Right atrium auricular region (tissue), 2 donors: ENCODE measurements at places on chromosomes 16 and 17. TPM values are rescaled to one million over a fixed set of nuclear protein-coding genes. Genes with fewer than 3 reads are reported as not detected.

DNA sequence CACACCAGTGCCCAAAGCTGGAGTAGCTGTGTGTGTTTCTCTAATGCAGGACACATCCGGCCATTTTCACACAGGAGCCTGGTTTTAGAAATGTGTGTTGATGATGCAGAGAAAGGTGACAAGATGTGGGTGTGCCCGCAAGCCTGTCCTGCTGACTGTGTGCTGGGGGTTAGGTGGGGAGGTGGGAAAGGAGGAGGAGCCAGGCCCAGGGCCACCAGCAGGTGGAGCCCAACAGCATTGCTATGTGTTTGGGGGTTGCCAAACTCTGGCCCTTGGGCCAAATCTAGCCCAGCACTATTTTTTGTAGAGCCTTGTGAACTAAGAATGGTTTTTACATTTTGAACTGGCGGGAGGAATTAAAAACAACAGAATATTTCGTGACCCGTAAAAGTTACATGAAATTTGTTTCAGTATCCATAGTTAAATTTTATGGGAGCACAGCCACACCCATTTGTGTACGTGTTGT is 61.7 kb upstream of the LGALS9 start:
- no peak for DNase-seq

DNA sequence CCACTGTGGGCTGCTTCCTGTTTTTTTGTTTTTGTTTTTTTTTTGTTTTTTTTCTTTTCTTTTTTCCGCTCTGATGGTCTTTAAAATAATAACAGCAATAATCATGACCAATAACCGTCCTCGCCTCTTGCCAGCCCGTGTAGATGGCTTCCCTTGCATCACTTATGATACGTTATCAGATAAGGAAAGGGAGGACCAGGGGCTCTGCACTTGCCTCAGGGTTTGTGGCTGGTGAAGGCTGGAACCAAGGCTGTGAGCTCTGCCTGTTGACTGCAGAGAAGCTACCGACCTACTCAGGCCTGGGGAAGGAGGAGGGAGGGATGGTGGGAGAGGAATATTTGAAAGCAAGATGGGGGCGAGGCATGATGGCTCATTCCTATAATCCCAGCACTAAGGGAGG is 114.0 kb upstream of the SDK2 start:
- no peak for DNase-seq

CD300H gene
- not detected for total RNA-seq

HYDIN gene
- 1.2 TPM for total RNA-seq

CA5A gene
- total RNA-seq, result not detected

GRCh38 chr16:53358884-53359283 is 75.4 kb upstream of the RBL2 start:
- DNase-seq, result no peak

- no peak for DNase-seq
These were observed 2.2 kb upstream of the ZG16 start for GRCh38 chr16:29775742-29776408.

DNA sequence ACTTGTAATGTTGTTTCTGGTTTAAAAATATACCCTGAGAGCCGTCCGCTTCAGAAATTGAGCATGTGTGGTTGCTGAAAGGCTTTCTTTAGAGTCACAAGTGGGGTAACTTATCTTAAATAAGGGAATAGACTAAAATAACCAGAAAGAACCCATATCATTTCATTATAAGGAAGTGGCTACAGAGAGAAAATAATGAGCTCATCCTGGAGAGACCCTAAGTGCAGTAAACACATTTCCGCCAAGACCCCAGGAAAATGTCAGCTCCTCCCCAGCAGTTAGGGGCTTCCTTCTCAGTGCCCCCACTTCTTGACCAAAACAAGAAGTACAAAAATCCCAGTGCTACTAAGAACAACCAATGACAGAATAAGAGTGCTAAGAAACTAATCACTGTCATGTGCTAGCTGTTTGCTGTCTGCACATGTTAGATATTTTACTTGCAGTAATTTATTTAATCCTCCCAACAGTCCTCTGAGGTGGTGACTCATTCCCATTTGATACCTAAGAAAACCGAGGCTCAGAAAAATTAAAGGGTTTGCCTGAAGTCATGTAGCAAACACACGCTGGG is 83.5 kb downstream of the CDYL2 start:
- DNase-seq, result no peak

- no peak for DNase-seq
These were observed 464 bp downstream of the HOXB1 start for GRCh38 chr17:48530208-48530886.

GRCh38 chr17:4846635-4847390 is 13.7 kb downstream of the MINK1 start:
- DNase-seq, result no peak

DNA sequence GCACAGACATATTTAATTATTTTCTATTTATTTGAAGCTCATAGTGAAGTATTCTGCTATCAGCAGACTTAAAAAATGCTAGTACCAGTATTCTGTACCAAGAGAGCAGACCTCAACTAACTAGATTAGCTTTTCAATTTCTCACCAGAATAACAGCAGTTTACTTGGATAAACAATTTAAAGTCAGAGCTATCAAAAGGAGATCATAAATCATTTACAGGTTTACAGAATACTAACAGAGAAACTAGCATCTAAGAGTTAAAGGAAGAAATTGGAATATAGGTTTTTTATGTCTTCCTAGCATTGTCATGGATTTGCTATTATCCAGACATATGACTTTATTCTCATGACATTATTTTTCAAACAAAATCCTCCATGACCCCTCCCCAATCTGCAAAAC is 3.4 kb downstream of the SPOP start:
- DNase-seq, result no peak

DNA sequence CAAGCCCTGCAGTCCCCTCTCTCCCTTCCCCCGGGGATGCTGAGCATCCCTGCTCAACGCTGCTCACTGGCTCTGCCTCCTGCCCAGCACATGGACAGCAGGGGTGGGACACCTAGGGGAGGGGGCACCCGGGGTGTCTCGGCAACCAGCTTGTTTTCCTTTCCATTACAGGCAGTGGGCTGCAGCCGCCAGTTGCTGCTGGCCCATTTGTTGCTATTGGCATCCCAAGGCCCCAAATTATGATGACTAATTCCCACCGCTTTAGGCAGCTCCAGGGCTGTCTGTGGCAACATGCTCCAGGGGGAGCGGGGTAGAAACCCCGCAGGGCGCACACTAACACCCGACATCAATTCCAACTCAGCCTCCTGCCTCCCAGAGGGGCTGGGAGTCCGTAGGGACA is 4.9 kb downstream of the SDK2 start:
- no peak for DNase-seq

ENO3 gene
- 563 TPM for total RNA-seq

GSG1L gene
- total RNA-seq, result 13.9 TPM

- no peak for DNase-seq
These were observed 45.8 kb downstream of the COX4I1 start for GRCh38 chr16:85845266-85845665.

DNA sequence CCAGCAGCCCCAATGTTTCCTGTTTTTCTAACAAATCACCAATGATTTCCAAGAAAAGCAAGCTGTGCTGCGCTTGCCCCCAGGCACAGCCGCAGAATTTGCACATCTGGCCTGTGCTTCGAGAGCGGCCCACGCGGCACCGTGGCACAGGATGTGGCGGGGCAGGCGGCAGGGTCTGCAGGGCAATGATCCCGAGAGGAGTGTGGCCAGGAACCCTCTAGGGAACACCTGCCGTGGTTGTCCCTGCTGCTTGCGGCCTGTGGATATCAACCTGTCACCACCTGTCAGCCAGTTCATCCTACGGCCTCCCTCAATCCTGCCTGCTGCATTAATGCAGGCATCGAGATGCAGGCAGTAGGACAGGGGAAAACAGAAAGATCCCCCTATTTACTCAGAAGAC is 24.0 kb downstream of the PIK3R5 start:
- DNase-seq, result no peak

DNA sequence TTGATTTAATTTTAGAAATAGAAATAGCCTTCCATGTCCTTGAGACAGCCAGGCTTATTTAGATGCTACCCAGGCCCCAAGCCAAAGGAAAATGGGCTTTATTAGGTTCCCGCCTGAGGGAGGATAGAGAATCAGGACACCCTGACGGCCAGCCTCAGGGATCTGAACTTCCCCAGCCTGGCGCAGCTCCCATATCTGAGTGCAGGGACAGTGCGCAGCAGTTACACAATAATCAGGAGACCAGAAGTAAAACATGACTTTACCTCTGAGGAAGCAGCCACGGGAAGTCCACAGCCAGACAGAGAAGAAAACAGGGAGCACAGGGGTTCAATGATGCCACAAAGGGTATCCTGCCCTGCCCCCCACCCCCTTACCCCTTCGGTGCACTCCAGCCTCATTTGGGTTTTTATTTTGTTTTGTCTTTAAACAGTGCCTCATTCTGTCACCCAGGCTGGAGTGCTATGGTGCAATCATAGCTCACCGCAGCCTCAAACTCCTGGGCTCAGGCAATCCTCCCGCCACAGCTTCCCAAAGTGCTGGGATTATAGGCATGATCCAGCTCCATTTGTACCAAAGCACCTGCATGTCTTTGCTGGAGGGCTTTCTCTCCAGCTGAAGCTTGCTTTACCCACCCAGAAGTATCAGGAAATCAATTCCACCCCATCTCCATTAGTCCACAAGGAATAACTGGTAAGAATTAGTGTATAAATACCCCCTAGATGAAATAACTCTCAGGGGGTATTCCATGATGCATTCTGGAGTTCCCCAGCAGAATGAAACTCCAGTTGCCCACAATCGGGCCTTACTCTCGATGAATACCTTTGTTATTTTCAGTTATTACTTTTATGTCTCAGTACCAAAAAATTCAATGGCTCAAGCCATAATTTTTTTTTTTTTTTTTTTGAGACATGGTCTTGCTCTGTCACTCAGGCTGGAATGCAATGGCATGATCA is 21.9 kb downstream of the ORC6 start:
- DNase-seq, result no peak

- DNase-seq, result peak; percentile 34
These were observed 6.8 kb upstream of the CYB5B start for GRCh38 chr16:69417520-69418199.

DNA sequence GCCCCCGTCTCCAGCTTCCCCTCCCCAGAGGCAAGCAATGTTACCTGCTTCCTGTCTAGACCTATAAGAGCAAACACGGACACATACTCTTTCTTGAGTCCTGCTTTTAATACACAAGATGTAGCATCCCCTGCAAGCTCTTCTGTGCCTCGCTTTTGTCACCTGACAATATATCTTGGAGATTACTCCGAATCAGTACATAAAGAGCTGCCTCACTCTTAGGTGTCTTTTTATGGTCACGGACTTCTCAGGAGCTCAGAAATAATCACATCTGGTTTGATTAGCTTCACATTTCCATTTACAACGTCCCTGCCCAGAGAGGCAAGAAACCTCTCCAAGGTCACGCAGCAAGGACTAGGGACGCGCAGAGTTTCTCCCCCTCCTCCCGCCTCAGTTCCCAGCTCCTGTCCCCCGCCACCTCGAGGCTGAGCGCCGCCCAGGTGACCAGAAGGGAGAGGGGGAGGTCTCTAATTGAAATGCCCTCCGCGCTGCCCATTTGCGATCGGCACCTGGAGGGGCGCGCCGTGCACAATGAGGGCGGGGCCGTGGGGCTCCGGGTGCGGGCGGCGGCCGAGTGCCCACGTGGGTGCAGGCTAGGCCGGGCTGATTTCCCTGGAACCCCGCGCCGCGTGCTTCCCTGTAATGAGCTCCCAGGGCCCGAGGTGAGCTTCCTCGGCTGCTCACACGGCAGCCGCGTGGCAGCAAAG is 13.8 kb upstream of the SEZ6 start:
- DNase-seq, result no peak

SRCIN1 gene
- 1.1 TPM for total RNA-seq

DHODH gene
- 52.0 TPM for total RNA-seq

KSR1 gene
- total RNA-seq, result 7.9 TPM

- no peak for DNase-seq
These were observed 54.8 kb downstream of the NDEL1 start for GRCh38 chr17:8490256-8491023.

CASKIN2 gene
- 28.7 TPM for total RNA-seq

- no peak for DNase-seq
These were observed 12.3 kb downstream of the CEP131 start for GRCh38 chr17:81210466-81210865.

GRCh38 chr17:56440419-56440818 is 153.1 kb upstream of the NOG start:
- DNase-seq, result no peak

ALKBH5 gene
- total RNA-seq, result 177 TPM

- DNase-seq, result no peak
These were observed 552 bp downstream of the C17orf58 start for GRCh38 chr17:67995570-67996263.

- DNase-seq, result no peak
These were observed 34.1 kb downstream of the HIC1 start for GRCh38 chr17:2089021-2089422.

- DNase-seq, result no peak
These were observed 39.7 kb upstream of the EMP2 start for GRCh38 chr16:10620120-10620519.

- DNase-seq, result no peak
These were observed 4.8 kb downstream of the BTBD17 start for GRCh38 chr17:74356646-74357465.

- no peak for DNase-seq
These were observed 145.3 kb downstream of the GRIN2A start for GRCh38 chr16:10036956-10037355.

DNA sequence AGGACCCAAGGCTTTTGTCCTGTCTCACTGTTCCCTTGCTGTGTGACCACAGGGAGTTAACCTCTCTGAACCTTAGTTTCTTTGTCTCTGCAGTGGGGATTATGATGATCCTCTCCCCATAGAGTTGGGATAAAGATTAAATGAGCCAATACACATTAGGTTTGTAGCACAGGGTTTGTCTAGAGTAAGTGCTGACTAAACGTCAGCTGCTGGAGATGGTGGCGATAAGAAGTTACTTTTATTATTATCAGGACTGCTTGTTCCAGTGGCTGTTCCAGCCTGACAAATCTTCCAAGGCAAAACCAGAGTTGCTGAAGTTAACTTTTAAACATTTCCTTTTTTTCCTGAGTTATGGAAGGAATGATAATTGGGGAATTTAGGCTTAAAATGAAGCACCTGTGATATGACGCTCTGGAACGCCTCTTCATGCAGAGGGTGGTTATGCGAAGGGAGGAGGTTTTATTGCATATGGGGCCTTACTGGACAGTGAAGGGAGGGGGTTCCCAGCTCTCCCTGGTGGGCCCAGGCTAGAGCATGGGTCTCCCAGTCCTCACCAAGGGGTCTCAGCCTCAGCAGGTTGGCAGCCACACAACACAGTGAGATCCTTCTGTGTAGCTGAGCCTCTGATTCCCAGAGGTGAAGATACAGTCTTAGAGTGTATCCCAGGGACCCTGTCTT is 35.8 kb downstream of the PLCG2 start:
- DNase-seq, result no peak
